ENCODE measurements at places on chromosomes 2 and 18.

DNA sequence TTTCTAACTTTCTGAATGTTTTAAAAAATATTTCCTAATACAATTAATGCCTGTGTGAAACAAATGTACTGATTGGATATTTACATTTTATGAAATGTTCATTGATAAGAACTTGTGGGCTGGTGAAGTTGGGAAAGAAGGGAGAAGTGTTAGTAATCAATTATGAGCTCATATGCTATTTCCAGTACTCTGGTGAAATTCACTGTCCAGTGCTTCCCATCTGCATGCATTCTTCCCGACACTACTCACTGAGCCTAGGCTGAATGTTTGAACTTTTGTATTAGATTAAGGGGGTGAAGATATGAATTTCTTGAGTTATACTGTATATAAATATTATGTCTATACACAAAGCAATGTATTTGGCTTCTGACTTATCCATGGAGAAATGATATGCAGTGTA lies 36.0 kb downstream of the SKA1 start:
- peak; percentile 42 for DNase-seq

- no peak for DNase-seq
These were observed 41.3 kb downstream of the CAPN13 start for GRCh38 chr2:30765876-30766470.

- DNase-seq, result peak; percentile 81
These were observed 1.9 kb upstream of the MEIS1 start for GRCh38 chr2:66432801-66433694.

DNA sequence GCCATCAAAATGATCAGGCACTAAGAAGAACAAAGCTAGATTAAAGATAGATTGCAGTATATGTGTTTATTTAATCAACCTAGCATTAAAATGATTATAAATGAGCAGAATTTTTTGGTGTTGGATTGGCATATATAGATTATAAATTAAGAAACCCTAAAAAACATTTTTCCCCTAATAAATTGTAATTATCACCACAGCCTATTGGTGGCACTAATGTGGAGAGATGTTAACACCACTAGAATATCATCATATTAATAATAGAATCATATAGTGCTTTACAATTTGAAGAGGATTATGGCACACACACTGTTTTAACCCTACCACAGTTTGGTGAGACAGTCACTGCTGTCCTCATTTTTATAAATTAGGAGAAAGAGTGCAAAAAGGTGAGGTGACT lies 112.4 kb upstream of the RND3 start:
- DNase-seq, result no peak

- DNase-seq, result no peak
These were observed 2.6 kb downstream of the EVA1A start for GRCh38 chr2:75558136-75558535.

GRCh38 chr18:38635709-38636430 lies 1070.3 kb upstream of the CELF4 start:
- DNase-seq, result no peak

DNA sequence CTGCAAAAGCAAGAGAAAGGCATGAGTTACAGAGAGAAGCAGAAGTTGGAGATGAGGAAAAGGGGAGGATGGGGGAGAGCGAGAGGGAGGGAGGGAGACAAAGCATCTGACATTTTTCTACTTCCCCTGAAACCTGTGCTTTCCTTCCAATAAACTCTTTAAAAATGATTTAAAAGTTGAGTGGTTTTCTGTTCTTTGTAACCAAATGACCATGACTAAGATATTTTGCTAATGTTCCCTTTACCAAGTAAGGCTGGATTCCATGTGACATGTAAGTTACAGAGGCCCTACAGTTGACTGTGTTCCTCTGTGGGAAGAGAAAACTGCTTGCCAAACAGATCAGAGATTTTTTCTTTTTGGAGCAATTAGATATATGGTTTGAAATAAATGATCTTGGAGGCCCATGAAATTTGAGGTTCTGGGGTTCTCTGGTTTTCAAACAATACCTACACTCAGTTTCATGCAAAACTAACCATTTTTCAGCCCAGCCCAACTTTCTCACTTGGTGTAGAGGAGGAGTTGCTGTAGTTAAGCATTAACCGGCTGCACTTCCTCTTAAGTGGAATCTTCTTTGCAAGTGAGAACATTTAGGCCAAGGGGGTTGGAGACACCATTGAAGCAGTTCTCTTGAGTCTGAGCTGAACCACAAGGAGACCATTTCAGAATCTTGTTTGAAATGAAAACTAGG lies 34.5 kb downstream of the INSIG2 start:
- no peak for DNase-seq

GRCh38 chr2:120861191-120861575 lies 125.5 kb downstream of the GLI2 start:
- no peak for DNase-seq

- no peak for DNase-seq
These were observed 244.3 kb downstream of the GLI2 start for GRCh38 chr2:120979921-120980320.

DNA sequence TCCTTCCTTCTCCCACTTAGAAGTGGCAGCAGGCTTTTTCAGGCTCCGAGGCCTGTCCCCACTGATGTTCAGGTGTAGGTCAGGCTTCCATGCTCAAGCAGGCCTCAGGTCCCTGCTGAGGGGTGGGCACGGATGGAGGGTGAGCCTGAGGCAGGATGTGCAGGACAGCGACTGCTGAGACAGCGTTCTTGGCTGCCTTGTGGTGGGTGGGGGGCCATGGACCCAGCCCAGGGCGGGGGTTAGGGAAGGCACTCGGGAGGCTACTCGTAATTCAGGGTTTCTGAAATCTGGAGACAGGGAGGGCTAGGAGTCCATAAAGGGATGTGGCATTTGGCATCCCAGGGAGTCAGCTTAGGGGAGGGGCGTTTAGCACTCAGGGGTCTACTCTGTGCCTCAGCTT lies 30.3 kb downstream of the COLEC11 start:
- no peak for DNase-seq

DNA sequence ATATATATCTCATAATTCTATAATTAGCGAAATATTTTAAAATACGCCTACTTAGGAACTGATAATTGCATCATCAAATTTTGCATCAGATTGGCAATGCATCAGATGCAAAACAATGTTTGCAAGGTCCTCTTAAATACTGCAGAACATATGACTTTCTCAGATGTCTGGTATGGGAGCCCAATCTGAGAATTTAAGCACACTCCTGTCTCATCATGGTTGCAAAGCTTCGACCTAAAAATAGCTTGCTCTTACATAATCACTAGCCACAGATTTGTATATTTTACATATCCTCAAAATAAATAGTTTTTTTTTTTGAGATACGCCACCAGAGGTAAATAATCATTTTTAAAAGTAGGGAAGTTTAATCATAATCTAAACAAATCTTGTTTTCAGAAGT lies 123.2 kb downstream of the CABYR start:
- DNase-seq, result no peak

GRCh38 chr2:25065768-25066167 lies 23.9 kb downstream of the EFR3B start:
- DNase-seq, result no peak

GRCh38 chr18:75923169-75923568 lies 495.7 kb upstream of the SMIM21 start:
- DNase-seq, result no peak

- no peak for DNase-seq
These were observed 2.2 kb upstream of the SLC40A1 start for GRCh38 chr2:189582809-189583192.

DNA sequence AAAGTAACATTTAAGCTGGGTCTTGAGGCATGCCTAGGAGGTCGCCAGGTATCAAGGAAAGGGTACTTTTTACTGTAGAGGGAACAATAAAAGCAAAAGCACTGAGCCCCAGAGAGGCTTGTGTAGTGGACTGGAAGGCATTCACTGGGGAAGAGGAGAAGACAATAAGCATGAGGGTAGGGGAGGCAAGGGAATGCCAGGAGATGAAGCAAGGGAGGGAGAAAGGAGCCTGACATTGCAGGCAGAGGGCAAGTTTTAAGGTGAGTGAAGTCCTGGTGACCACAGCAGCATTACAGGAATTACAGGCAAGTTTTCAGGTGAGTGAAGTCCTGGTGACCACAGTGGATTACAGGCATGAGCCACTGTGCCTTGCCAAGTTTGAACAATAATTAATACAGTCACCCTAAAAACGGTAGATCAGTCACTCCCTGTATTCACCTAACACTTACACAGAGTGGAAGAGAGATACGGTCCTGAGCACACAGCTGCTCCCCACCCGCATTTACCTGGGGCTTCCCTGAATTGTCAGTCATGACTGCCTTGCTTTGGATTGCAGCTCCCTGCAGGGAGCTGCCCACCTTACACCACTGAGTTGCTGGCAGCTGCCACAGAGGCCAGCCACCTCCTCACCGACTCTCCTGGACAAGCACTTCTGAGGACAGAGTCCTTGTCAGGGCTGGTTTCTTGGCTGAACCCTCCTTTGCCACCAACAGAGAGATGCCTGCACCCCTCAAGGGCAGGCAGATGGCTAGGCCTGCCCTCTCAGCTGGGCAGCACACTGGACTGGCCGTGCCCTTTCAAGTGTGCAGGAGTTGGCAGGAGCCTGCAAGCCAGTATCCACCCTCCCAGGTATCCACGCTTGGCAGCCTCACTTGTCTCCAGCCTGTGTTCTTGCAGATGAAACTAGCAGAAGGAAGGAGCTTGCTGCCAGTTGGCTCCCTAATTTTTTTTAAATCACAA lies 153.2 kb upstream of the MSH6 start:
- DNase-seq, result no peak

DNA sequence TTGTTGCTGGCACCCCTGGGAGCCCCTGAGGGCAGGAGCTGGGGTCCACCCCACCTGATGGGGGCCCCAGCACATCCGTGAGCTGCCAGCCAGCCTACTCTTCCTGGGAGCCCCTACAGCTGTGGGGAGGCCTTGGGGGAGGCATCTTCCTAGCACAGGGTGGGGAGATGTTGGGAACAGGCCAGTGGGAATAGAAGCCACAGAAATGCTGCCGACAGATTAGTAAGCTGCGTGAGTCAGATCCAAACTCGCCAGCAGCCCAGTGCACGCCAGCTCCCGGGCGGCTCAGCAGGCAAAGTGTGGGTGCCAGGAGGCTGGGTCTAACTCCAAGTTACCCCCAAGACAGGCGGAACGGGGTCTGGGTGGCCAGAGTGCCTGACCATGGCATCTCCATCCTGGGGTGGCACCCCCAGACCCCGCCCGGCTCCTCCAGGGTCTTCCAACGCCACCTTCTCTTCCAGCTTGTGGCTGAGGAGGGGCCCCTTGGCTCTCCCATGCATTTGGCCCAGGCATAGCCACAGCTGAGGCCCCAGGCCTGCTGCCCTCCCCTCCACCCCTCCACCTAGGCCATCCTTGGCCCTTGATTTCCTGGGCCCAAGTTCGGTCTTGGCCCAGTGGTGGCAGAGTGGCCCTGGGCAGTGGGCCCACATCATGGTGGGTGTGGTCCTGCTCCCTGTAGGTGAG lies 15.3 kb downstream of the CROCC2 start:
- peak; percentile 77 for DNase-seq

GRCh38 chr2:20623741-20624155 lies 27.1 kb downstream of the HS1BP3 start:
- DNase-seq, result no peak

- DNase-seq, result no peak
These were observed 142.2 kb downstream of the PKP4 start for GRCh38 chr2:158598862-158599517.

GRCh38 chr2:120898961-120899750 lies 163.5 kb downstream of the GLI2 start:
- DNase-seq, result no peak

- DNase-seq, result no peak
These were observed 14.4 kb downstream of the GPR55 start for GRCh38 chr2:230910546-230911177.

DNA sequence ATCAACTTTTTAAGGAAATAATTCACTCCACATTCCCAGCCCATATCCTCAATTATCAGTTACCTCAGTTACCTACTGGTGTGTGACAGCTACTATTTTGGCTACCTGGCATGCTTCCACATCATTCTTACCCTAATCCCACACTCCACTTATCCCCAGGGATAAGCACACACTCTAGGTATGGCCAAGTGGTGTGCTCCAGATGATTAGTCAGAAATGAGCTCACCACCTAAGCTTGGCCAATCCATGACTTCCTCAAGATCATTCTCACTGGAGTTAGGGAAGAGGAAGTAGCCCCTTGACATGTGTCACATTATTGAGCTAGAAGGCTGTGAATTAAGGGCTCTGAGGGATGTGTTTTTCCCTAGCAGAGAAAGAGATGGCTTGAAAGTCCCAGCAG lies 20.9 kb upstream of the SMAD4 start:
- DNase-seq, result no peak

- no peak for DNase-seq
These were observed 261.1 kb upstream of the RAB12 start for GRCh38 chr18:8348051-8348720.

DNA sequence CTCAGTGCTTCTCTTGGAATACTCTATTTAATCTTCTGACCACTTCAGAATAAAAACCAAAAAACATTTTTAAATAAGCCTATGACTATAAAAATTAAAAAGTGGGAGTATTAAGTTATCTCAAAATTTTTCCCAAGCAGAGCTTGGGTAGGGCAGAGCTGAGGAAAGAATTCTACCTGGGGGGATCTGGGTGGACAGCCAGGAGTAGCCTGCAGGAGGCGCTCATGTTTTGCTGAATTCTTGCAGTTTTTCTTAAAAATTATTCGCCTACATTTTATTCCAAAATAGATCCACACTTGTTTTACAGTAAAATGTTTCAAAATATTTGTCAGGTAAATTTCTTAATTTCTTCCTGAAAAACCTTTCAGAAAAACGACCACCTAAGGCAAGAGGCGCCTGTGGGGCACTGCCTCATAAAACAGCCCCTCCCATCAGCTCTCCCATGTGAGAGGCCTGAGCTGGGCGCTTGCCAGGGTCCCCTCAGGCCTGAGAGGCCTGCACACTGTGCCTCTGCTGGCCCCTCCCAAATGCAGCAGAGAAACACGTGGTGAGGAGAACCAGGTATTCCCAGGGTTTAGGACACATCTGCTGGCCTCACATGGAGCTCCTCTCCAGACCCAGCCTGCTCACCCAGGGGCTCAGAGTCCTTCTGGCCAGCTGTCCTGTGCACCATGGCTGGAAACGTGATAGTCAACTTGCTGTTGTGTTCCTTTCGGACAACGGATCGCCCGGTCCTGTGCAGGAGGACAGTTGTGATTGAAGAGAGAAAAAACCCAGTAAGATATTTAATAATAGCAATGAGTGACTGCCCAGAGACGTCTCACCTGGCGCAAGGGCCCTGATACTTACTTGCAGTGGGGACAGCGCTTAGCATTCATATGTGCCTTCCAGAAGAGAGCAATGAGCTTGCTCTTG lies 17.5 kb downstream of the POLR1A start:
- no peak for DNase-seq

- DNase-seq, result no peak
These were observed 334.4 kb upstream of the NRP2 start for GRCh38 chr2:205347899-205348298.

- no peak for DNase-seq
These were observed 16.6 kb upstream of the HRH4 start for GRCh38 chr18:24443870-24444269.

GRCh38 chr18:51250458-51251024 lies 53.1 kb upstream of the MEX3C start:
- no peak for DNase-seq

GRCh38 chr2:15662026-15662425 lies 70.4 kb downstream of the DDX1 start:
- no peak for DNase-seq

- no peak for DNase-seq
These were observed 97.9 kb upstream of the ZNF516 start for GRCh38 chr18:76592981-76593381.

GRCh38 chr2:106156305-106157296 lies 37.5 kb downstream of the UXS1 start:
- DNase-seq, result no peak

- DNase-seq, result no peak
These were observed 219.7 kb downstream of the AFF3 start for GRCh38 chr2:99922664-99923063.
